ENCODE measurements at places on chromosomes 16 and 17.
A peak's percentile ranks its signal among the peaks of the same experiment; 100 is the strongest.

DNA sequence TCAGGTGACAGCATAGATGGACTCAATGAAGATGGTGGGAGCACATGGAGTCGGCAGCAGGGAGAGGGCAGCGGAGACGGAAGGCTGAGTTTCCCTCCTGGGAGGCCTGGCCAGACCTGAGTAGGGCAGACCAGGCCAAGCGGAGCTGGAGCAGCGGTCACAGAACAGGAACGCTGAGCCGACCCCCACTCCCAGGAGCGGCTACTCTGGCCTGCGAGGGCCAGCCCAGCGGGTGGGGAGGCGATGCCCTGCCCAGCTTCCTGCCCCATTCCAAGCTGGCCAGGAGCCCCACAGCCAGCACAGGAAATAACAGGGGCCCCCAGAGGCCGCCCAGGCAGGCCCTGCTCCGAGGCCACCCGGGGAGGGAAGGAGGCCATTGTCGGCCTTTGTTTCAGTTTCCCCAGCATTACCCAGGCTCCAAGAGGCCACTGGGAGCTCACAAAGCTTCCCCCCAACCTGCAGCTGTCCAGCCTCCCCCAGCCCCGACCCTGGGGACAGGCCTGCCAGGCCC lies 79.8 kb downstream of the ZNF423 start:
- no peak for DNase-seq

GRCh38 chr16:14511800-14512135 lies 118.3 kb downstream of the PARN start:
- no peak for DNase-seq

DNA sequence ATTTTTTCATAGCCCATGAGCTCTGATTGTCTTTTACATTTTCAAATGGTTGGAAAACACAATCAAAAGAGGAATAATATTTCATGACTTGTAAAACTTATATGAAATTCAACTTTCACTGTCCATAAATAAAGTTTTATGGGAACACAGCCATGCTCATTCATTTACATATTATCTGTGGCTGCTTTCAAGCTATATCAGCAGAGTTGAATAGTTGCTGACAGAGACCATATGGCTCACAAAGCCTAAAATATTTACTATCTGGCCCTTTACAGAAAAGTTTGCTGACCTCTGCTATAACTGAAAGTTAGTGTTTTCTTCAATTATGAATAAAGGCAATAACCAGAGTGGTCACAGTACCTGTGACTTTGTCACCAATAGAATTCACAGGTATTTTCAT lies 128.2 kb upstream of the GNAO1 start:
- no peak for DNase-seq

DNA sequence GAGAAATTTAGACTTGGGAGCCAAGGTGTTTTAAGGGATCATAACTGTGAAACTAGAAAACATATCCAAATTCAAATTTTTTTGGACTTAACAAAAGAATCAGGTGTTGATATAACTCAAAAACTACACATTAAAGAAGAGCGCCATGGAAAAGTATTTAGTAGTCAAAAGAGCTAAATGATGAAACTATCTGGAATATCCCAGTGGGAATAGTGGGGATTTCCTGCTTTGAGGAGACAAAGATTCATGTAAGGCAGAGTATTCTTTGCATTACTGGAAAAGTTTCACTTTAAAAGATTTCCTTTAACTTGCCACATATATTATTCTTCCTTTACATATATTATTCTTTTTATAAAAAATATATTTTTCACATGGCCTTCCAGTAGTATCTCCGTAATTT lies 40.3 kb upstream of the VPS4A start:
- DNase-seq, result no peak

- DNase-seq, result no peak
These were observed 141.1 kb downstream of the CCDC182 start for GRCh38 chr17:57603978-57604377.

DNA sequence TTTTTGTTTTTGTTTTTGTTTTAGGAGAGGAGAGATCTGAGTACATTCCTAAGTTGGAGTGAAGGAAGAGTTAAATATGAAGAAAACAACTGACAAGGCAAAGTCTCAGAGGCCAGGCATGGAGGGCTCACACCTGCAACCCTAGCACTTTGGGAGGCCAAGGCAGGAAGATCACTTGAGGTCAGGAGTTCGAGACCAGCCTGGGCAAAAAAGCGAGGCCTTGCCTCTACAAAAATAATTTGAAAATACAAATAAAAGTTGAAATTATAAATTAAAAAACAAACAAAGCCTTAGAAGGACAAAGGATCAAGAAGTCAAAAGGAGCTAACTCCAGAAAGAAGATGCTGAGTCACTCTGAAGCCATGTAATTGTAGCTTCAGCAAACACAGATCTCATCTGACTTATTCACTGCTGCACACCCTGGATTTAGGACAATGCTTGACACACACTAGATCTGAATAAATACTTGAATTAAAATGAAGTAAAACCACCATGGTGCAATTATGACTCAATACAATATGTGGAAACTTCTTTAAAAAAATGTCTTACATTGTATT lies 9.1 kb downstream of the CEP20 start:
- DNase-seq, result peak; percentile 88

DNA sequence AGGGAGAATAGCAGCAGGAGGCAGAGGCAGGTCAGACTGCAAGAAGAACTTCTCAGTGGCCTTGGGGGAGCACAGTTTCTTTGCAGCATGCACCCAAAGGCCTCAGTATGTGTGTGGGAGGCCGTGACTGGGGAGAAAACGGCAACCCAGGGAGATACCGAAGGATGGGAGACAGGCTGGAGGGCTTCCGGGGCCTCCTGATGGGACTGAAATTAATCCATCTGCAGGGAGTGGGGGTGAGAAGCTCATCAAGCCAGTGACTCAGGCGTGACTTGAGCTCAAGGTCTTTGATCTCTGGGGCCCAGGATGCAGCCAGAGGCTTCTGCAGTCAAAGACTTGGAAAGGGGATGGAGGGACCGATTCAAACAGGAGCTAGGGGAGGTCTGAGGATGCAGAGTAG lies 5.1 kb upstream of the C17orf113 start:
- no peak for DNase-seq

- peak; percentile 91 for DNase-seq
These were observed 74.0 kb downstream of the N4BP1 start for GRCh38 chr16:48535831-48536613.

- no peak for DNase-seq
These were observed 66.2 kb upstream of the BRD7 start for GRCh38 chr16:50434872-50435478.

DNA sequence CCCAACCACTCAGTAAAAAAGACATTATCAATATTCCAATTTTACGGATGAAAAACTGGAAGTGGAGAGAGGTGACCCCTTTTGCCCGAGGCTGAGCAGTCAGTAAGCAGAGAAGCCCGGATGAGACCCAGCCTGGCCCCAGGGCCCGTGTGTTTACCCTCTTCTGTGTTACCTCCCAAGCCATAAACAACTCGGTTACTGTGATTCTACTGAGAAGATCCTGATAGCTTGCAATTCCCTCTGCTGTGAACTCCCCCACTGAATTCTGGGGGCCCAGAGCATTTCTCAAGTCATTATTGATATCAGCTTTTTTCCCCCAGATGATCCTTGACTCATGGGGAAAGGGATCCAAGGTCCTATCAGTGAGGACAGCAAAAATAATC lies 482.6 kb upstream of the ERCC4 start:
- no peak for DNase-seq

DNA sequence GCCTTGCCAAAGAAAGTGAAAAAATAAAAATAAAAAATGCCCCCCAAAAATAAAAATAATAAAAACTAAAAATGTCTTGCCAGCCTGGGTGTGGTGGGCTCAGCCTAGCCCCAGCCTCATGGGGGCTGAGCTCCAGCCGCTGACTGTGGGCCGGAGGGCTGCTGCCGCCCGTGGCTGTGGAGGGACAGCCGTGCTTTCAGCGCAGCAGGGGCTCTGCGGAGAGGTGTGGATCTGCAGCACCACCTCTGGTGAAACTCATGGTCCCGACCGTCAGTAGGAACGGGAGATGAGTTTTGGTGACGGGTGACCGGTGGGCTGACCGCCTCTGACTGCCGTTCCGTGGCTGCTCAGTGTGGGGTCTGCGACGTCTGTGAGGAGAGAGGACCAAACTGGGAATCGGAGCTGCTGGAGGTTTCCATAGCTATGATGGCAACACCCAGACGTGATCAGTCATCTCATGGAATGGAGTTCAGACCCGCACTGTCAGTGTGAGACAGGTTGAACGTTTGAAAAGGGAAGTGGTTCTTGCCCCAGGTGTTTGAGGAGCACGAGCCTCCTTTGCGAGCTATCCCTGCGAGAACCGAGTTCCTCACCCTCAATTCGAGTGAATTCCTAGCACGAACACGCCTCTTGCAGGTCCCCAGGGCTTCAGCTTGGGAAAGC lies 12.0 kb upstream of the RPL13 start:
- no peak for DNase-seq

DNA sequence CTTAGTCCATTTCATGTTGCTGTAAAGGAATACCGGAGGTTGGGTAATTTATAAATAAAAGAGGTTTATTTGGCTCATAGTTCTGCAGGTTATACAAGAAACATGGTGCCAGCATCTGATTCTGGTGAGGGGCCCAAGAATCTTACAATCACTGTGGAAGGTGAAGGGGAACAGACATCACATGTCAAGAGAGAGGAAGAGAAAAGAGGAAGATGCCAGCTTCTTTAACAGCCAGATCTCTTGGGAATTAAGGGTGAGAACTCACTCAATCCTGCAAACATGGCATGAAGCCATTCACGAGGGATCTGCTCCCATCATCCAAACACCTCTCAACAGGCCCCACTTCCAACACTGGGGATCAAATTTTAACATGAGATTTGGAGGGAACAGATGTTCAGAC lies 49.5 kb downstream of the BMERB1 start:
- DNase-seq, result no peak

- no peak for DNase-seq
These were observed 18.0 kb downstream of the PLCD3 start for GRCh38 chr17:45114117-45114932.

DNA sequence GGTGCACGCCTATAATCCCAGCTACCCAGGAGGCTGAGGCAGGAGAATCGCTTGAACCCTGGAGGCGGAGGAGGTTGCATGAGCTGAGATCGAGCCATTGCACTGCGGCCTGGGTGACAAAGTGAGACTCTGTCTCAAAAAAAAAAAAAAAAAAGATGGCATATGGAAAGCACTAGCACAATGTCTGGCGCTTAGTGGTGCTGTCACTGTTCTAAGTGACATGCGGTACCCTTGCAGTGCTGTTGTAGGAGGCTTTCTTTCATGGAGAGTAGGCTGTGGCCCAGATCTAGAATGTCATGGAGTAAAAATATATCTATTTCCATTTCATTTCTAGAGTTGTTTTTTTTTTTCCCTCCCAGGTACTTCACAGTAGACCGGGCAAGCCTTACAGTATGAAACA lies 14.6 kb upstream of the METTL9 start:
- no peak for DNase-seq

DNA sequence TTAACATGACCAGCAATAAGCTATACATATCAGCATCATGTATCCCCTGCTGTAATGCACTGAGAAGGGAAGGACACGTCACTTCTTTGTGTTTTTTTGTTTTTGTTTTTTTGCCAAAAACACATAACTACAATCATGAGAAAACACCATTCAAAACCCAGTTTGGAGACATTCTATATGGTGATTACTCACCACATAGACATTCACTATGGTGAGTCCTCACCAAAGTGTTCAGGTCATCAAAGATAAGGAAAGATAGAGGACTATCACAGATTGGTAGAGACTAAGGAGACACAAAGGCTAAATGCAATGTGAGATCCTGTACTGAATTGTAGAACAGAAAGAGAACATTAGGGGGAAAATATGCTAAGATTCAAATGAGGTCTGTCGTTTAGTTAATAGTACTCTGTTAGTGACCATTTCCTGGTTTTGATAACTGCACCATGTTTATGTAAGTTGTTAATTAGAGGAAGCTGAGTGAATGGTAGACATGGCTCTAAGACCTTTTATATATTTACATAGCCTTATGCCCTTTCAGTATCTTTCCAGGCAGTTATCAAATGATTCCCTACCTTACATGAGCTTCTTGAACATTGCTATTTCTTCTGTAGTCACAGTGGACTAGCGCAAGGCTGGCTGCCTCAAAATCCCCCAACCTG lies 46.6 kb downstream of the PIK3R5 start:
- DNase-seq, result no peak

DNA sequence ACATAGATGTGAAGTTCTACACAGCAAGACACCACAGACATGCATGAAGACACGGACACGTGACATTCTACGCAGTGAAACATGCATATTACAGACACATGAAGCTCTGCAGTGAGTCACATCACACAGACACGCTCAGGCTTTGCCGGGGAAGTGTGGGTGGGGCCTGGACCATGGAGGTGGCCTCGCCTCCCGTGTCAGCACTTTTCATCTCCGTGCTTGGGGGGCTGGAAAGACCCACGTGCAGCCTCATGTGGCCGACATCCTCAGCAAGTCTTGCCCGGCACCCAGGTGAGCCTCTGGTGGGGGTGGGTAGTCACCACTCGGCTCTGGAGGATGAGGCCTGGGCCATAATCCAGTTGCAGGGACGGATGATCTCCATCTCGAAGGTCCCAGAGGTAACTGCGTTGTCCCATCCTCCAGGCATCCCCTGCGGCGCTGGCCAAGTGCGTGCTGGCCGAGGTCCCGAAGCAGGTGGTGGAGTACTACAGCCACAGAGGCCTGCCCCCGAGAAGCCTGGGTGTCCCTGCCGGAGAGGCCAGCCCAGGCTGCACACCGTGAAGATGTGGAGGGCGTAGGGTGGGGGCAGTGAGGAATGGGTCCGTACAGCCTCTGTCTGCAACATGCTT lies 17.3 kb upstream of the DPEP1 start:
- DNase-seq, result no peak

GRCh38 chr16:4404247-4404966 lies 12.0 kb downstream of the CORO7 start:
- peak; percentile 52 for DNase-seq

DNA sequence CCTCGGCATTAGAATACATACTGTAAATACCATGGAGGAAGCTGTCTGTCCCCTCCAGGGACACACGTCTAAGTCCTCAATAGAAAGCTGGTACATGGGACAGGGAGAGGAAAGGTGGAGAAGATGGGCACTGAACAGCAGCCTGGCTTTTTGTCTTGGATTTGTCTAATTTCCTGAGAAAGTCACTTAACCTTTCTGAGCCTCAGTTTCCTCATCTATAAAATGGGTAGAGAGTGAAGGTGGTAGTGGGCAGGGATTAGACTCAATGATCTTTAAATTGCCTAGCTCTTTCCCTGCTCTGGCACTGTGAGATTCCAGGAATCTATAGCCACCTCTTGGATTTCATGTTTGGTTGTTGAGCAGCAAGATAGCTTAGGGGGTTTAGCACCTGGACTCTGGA lies 96.2 kb downstream of the ASIC2 start:
- DNase-seq, result no peak

DNA sequence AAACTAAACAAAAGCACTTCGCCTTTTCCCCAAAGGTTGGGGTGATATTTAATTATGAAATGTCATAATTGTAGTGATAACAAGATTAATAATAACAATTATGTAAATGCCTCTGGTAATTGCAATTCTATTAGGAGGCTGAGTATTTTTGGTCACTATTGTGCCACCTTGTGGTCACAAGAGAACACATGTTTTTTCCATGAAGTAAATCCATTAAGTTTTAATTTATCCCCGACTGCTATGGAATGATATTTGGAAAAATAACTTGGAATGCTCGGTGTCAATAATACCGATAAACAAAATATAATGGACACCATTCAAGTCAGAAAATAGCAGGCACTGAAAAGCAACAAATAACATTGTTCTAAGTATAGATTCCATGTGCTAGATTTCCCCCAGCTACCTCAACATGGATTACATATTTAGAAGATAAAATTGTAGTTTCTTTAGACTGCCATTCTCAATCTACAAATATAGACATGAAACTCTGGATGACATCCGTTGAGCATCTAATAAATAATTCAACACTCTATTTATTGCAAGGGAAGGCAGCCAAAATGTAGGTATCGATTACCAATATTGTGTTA lies 25.0 kb upstream of the KCNJ2 start:
- peak; percentile 37 for DNase-seq

GRCh38 chr16:75061669-75062068 lies 54.9 kb downstream of the LDHD start:
- no peak for DNase-seq

All from GM03348 (cell line).